Spinal cord (tissue), 10 donors: ENCODE measurements at places on chromosomes 1 and 21.

DNA sequence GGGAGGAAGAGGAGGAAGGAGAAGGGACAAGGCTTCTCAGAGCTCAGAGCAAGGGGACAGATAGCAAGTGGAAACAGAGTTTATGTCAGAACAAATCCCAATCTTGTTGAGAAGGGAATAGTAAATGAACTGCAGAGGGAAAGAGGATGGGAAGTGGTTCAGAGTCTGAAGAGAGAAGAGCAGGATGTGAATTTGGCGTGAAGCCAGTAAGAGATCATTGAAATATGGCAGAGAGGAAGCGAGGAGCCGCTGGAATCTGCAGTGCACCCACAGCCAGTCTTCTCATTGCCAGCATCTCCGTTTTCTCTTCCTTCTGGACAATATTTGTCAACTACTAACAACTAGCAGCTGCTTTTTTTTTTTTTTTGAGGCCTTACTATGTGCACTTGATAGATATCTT, 19.1 kb downstream of the OLFML3 start:
- DNase-seq = peak; percentile 46

- DNase-seq = no peak
Observed at GRCh38 chr21:34569381-34569979, 45.4 kb downstream of the RCAN1 start.

- no peak for DNase-seq
Observed at GRCh38 chr1:59017501-59018231, 233.8 kb upstream of the JUN start.

DNA sequence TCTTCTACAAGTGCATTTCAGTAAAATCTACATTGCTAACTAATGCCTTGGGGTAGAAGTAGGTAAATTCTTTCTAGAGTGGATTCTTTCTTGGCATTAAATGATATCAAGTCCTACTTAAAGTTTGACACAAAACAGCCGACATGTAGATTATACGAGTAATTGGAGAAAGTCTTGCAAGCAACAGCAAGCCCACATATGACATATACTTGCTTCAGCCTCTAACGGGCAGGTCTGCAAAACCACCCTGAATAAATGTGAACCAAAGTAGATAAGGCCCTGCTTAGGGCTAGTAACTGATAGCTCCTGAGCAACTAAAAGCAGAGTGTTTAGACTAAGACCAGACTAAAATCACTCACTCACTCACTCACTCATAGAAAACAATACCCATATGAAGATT, 203.2 kb downstream of the LTN1 start:
- DNase-seq = no peak

GRCh38 chr1:46487818-46488218, 1.8 kb upstream of the DMBX1 start:
- DNase-seq = no peak
